Activated CD8-positive, alpha-beta T cell treated with anti-CD3 and anti-CD28 coated beads, Interleukin-2, amount 10 ng/mL, durations not matched to agents 7 days and 5 days (primary cell): ENCODE measurements at places on chromosomes 12 and 14. TPM values are rescaled to one million over a fixed set of nuclear protein-coding genes. Genes with fewer than 3 reads are reported as not detected.

The LALBA gene
- not detected for total RNA-seq

The KRT4 gene
- not detected for total RNA-seq

The FOXG1 gene
- not detected for total RNA-seq

DNA sequence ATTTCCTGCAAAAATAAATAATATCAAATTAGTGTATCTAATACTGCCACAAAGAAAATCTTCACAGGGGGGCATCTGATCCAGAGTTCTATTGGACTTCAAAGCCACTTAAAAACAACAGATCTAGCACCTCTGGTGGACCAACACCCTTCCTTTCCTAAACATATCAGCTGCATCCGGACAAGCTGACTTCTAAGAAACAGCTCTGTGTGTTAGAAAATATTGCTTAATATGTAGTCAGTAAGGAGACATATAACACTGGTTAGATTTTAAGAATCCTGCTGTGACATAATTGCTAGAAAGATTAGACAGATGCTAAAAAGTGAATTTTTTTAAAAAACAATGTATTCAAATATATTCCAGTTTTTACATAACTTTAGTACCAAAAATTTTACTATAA, 61.1 kb upstream of the PTPRB start:
- H3K27me3 ChIP-seq: peaks cover 3% of the 10 kb centered on the region
- H3K27ac ChIP-seq: no peak overlapping the region
- DNase-seq: no peak
- H3K4me1 ChIP-seq: peaks cover 3% of the 10 kb centered on the region
- no peaks in the 10 kb centered on the region for H3K36me3 ChIP-seq
- no peak overlapping the region for H3K4me3 ChIP-seq

DNA sequence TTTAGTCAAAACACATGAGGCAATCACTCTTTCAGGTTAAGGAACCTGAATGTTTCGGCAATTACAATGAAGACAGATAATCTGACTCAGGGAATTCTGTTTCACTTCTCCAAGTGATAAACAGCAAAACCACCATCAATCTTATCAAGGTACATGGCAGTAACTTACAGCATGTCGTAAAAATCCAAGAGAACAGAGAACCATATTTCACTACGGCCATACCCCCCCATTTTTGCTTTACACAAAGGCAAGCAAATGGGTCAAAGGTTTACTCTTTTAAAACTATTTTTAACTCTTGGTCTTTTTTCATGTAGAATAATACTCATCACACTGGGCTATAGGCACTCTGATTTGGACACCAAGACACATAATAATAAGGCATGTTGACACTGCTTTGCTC, 102.4 kb downstream of the PPM1H start:
- H3K36me3 ChIP-seq: no peaks in the 10 kb centered on the region
- peaks cover 10% of the 10 kb centered on the region for H3K27me3 ChIP-seq
- H3K4me1 ChIP-seq: no peaks in the 10 kb centered on the region

- peaks cover 50% of the 10 kb centered on the region for H3K36me3 ChIP-seq
- DNase-seq: no peak
- H3K27me3 ChIP-seq: no peaks in the 10 kb centered on the region
- peaks cover 4% of the 10 kb centered on the region for H3K4me1 ChIP-seq
Measured at GRCh38 chr12:47698055-47698454, 7.8 kb downstream of the RPAP3 start.

- DNase-seq: no peak
- no peaks in the 10 kb centered on the region for H3K27me3 ChIP-seq
- H3K4me3 ChIP-seq: no peak overlapping the region
- H3K4me1 ChIP-seq: no peaks in the 10 kb centered on the region
Measured at GRCh38 chr14:29310757-29311156, 544.2 kb downstream of the FOXG1 start.

- no peak overlapping the region for H3K4me3 ChIP-seq
- H3K27me3 ChIP-seq: peaks cover 2% of the 10 kb centered on the region
- H3K4me1 ChIP-seq: no peaks in the 10 kb centered on the region
- H3K36me3 ChIP-seq: no peaks in the 10 kb centered on the region
- no peak for DNase-seq
Measured at GRCh38 chr12:117853600-117853999, 115.2 kb downstream of the KSR2 start.

- peak; percentile 52 for DNase-seq
- H3K27ac ChIP-seq: peak overlapping the region; percentile 100
- H3K27me3 ChIP-seq: no peaks in the 10 kb centered on the region
Measured at GRCh38 chr14:68791078-68791901, 1.6 kb downstream of the ZFP36L1 start.

DNA sequence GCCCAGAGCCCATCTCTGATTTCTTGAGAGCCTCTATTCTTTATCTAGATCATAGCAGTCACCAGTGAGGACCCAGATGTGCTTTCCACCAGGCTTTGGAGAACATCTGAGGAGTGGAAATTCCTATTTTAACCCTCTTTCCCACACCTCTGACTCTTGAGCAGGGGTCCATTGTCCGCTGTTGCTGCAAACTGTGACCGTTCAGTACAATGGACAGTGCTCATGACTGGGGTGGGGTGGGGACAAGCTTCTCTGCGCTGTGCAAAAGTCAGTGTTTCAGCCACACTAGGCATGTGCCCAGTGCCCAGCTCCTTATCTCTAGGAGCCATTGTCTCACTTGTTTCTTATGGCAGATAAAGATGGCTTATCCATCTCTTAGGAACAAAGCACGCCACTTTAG, 16.9 kb upstream of the KRT7 start:
- no peaks in the 10 kb centered on the region for H3K4me1 ChIP-seq
- no peak overlapping the region for H3K4me3 ChIP-seq
- DNase-seq: no peak
- H3K27me3 ChIP-seq: peaks cover 32% of the 10 kb centered on the region

DNA sequence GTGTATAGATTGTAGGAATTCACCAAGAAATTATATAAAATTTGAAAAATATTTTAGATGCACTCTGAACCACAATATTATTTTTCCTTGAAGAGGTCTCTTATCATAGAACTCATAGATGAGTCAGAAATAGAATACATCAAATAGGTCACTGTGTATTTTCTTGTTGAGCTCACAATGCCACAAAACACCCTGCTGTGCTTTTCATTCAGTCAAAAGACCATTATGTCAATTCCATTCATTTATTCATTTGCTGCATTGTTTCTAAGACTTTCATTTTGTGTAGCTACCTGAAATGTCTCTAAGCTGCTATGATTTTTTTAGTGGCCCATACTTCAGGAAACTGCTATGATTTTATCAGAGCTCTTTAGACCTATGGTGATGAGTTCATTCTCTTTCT, 231.9 kb upstream of the AVPR1A start:
- DNase-seq: no peak
- no peaks in the 10 kb centered on the region for H3K36me3 ChIP-seq
- no peaks in the 10 kb centered on the region for H3K27me3 ChIP-seq
- no peak overlapping the region for H3K4me3 ChIP-seq
- H3K27ac ChIP-seq: no peak overlapping the region
- H3K4me1 ChIP-seq: no peaks in the 10 kb centered on the region

DNA sequence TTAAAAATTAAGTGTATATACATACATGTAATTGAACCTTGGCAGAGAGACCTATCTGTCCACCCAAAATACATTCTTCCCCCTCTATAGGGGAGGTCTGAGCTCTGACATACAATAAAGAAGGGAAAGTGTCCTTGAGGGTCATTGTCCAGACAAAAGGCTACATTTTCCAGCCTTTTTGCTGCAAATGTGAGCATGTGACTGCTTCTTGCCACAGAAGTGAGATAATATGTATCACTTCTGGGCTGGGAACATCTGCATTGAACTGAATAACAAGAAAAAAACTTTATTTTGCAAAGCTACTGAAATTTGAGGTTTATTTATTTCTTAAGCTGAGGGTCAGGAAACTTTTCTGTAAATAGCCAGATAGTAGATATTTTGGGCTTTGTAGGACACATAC, 131.3 kb downstream of the TBC1D30 start:
- no peak overlapping the region for H3K4me3 ChIP-seq
- H3K4me1 ChIP-seq: no peaks in the 10 kb centered on the region
- no peaks in the 10 kb centered on the region for H3K36me3 ChIP-seq
- no peak for DNase-seq
- peaks cover 12% of the 10 kb centered on the region for H3K27me3 ChIP-seq

DNA sequence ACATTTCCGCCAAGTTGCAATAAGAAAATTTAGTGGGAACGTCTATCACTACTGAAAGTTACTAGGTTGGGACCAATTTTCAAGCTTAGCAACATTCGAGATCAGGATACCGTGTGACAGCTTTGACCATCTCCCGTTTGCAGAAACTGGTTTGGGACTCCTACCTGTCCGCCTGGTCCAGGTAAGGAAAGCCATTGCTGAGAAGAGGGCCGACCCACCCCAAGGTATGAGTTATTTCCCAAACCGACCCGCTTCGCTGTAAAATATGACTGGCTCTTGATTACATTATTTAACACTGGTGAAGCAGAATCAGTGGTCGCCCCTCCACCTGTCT, 271 bp downstream of the DNAI7 start:
- H3K27ac ChIP-seq: peak overlapping the region; percentile 88
- peaks cover 19% of the 10 kb centered on the region for H3K4me1 ChIP-seq
- H3K36me3 ChIP-seq: peaks cover 2% of the 10 kb centered on the region
